ENCODE measurements at places on chromosomes 11 and 22.

DNA sequence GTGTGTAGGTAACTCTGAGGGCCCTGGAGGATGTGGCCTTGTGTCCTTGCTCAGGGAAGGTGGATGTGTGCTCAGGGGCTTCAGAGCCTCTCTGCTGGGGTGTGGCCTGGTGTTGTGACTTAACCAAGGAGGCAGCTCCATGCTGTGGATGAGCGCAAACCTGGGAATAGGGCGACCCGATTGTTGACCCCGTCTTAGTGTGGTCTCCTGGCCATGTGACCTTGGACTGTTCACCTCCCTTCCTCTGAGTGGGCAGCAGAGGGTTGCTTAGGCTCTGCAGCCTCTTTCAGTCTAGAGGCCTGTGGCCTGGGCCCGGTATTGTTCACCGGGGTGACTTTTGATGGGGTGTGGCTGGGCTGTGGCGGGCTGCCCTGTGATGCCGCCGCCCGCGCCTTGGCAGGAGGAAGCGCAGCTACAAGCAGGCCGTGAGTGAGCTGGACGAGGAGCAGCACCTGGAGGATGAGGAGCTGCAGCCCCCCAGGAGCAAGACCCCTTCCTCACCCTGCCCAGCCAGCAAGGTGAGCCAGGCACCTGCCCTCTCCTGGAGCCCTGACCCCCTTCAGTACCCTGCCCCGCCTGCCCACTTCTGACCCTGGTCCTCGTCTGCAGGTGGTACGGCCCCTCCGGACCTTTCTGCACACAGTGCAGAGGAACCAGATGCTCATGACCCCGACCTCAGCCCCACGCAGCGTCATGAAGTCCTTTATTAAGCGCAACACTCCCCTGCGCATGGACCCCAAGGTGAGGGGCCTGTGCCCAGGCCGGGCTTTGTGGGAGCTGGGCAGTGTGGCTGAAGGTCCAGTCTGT lies 16.7 kb downstream of the INCENP start:
- no peak for DNase-seq

- no peak for DNase-seq
These were observed 79.1 kb downstream of the GUCY1A2 start for GRCh38 chr11:106939157-106939556.

- DNase-seq: no peak
These were observed at the start of gene CHRM1 for GRCh38 chr11:62921201-62921572. Gene CHRM1 (minus strand): TSS chr11:62921363. CDS start chr11:62911100, 10,263 bp downstream.

DNA sequence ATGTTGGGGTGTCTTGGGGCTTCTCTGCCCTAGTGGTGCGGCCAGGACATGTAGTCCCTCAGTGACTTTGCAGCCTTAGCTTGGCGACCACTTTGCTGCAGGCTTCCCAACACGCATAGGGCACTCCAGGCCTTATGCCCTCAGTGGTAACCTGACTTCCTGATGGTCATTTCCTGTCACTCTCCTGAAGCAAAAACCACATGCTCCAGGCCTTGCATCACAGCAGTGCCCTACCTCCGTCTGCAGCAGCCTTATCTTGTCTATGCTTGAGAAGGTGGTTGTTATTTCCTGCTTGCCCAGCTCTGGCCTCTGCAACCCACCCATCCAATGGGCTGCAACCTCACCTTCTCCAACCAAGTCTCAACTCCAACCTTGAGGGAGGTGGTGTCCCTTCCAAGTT lies 33.4 kb upstream of the PISD start:
- DNase-seq: no peak

DNA sequence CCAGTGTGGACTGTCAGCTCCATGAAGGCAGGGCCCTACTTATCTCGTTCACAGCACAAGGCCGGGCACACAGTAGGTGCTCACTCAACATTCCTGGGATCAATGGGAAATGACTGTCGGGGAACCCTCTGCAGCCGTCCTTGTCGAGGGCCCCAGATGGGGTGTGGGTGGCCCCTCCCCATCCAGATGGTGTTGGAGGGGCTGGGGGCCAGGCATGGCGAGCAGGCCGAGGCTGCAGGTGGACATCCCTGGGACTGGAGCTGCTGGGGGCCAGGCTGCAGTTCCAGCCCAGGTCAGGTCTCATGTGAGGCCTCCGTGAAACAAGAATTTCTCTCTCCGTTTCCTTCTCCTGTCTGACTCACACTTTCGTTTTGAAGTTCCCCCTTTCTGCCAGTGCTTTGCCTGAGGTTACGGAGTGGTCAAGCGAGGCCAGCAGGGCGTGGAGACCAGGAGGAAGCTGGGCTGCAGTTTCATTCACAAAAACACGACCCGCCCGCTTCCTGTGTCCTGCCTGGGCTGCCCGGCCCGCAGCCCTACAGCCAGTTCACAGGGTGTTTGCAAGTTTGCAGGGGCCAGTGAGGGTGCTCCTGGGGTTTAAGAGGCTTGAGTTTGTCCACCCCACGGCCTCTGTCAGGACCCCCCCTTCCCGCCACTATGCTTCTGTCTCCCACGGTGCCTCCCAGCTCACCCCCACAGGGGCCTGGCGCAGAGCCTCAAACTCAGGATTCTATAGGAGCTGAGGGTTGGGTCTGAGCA lies 4.5 kb downstream of the MYEOV start:
- DNase-seq: no peak

All from WTC11 (cell line).